ENCODE measurements at places on chromosomes 7 and 10.

GRCh38 chr10:98994030-98994429 is 241.6 kb downstream of the HPSE2 start:
- no peak for DNase-seq

GRCh38 chr7:74480861-74481417 is 27.2 kb downstream of the GTF2IRD1 start:
- peak; percentile 68 for DNase-seq

- DNase-seq: no peak
These were observed 427.0 kb upstream of the VSTM2A start for GRCh38 chr7:54115028-54115763.

- DNase-seq: no peak
These were observed 171.2 kb downstream of the GFRA1 start for GRCh38 chr10:116101616-116102315.

- peak; percentile 42 for DNase-seq
These were observed 17.8 kb downstream of the NPSR1 start for GRCh38 chr7:34675749-34676374.
